Activated CD8-positive, alpha-beta memory T cell treated with anti-CD3 and anti-CD28 coated beads for 1 hour (primary cell): ENCODE measurements at places on chromosomes 4 and X.

DNA sequence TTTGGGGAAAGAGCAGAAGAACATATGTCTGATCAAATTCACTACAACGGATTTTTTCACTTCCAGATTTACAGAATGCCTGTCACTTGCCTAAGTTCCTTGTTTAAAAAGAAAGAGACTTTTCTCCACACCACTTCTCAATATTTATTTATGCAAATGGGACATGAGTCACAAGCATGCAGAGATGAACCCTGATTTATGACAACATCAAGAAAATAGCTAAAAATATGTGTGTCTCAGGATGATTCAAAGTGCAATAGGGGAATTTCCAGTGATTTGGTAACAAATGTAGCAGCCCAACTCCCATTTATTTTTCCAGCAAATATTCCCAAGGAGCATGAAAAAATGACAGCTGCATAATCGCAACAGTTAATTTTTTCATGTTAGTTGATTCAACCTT lies 180.4 kb upstream of the FAT1 start:
- DNase-seq: no peak

DNA sequence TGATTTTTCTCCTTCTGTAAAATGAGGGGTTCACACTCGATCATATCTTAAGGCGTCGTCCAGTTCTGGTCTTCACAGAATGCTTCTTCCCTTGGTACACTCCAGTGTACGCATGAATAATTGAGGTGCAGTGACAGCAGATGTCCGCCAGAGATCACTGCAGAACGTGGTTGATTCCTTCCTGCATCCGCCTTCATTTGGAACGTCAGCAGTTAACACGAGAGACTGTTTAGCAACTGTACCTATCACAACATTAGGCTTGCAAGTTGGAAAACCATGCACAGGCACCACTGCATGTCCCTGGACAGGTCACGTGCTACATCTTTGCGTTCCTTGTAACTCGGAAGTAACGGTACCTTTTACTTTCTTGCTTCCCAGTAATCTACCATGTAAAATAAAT lies 66.0 kb upstream of the GEMIN8 start:
- no peak for DNase-seq

GRCh38 chr4:154231806-154232478 lies 259.7 kb downstream of the DCHS2 start:
- DNase-seq: no peak

DNA sequence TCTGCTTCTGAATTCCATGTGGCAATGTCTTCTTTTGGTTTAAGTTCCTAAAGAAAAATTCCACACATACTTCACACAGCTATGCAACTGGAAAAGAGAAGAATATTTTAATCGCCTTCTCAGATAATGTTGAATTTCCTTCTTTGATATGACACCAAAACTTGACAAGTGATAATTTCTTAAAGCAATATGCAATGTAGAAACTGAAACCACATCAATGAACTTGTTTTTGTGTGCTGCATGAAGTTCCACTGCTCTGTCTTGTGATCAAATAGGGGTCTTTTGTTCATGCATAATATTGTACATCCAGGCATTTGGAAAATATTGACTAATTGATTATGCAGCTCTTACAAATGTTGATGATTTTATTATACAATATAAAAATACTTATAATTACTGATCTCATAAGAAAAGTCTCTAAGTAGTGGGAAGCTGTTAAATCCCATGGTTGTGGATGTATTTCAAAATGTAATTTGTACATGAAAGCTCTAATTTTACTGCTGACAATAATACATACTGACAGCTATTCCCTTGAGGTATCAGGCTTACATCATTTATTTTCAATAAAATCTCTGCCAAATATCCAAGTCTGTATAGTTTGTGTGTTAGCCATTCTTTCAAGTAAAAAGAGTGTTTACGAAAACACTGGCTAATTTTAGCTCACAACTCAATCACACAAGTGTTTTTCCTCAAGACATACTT lies 56.5 kb downstream of the AGA start:
- DNase-seq: no peak

- DNase-seq: no peak
Measured at GRCh38 chrX:135112096-135112729, 8.1 kb downstream of the ETDB start.

DNA sequence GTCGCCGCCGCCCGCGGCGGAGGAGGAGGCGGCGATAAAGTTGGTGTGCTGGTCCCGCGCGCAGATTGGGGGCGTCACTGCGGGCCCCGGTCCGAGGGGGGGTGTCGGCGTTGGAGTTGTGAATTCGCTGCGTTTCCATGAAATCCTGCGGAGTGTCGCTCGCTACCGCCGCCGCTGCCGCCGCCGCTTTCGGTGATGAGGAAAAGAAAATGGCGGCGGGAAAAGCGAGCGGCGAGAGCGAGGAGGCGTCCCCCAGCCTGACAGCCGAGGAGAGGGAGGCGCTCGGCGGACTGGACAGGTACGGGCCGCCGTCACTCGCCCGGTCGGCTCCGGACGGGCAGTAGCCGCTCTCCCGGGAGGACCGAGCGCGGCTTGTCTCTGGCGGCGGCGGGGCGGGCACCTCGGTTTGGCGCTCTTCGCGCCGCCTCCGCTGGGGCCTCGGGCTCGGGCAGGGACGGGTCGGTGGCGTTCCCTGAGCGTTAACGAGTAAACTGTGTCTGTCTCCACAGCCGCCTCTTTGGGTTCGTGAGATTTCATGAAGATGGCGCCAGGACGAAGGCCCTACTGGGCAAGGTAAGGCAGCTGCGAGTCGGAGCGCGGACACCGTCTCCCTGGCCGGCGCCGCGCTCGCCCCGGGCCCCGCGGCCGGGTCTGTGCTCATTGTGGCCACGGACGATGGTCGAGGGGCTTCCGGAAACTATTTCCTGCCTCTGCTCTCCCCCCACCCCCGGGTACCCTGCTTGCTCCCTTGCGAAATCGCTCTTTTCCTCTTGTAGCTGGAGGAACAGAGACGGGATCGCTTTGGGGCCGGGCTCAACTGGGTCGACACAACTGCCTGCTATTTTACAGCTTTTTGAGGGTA lies 658 bp downstream of the KDM6A start:
- DNase-seq: peak; percentile 23

DNA sequence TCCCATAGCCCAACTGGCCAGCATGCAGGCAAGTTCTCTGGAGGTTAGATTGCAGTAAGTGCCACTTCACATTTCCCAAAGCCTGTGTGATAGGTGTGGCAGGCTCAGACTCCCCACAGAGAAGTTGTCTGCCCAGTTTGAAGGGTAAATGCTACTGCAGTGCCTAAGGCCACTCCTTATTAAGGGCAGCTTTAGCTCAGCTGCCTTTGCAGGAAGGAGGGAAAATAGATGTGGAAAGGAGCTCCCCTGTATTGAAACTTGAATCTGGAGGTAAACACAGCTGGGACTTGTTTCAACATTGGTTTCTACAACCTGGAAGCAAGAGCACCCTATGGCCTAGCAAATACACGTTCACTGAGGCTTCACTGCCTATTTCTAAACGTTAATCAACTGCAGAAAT lies 22.4 kb downstream of the NEXMIF start:
- no peak for DNase-seq

DNA sequence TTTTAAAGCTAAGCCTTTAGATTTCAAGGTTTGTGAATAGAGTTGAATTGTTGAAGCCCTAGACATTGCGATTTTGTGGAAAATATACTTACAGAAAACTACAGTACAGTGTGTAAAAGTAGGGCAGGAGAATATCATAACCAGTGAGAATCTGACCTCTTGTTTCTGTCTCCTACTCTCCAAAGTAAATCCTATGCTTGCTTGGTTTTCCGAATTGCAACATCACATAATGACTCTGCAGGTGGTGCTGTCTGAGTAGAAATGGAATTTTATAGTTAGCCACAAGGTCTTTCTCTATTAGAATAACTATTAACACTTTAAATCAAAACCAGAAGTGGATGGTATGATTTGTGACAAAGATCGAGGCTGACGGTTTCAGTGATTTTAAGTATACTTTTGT lies 505.6 kb downstream of the RAPGEF2 start:
- DNase-seq: no peak

GRCh38 chr4:83558680-83559079 lies 22.8 kb downstream of the GPAT3 start:
- no peak for DNase-seq

DNA sequence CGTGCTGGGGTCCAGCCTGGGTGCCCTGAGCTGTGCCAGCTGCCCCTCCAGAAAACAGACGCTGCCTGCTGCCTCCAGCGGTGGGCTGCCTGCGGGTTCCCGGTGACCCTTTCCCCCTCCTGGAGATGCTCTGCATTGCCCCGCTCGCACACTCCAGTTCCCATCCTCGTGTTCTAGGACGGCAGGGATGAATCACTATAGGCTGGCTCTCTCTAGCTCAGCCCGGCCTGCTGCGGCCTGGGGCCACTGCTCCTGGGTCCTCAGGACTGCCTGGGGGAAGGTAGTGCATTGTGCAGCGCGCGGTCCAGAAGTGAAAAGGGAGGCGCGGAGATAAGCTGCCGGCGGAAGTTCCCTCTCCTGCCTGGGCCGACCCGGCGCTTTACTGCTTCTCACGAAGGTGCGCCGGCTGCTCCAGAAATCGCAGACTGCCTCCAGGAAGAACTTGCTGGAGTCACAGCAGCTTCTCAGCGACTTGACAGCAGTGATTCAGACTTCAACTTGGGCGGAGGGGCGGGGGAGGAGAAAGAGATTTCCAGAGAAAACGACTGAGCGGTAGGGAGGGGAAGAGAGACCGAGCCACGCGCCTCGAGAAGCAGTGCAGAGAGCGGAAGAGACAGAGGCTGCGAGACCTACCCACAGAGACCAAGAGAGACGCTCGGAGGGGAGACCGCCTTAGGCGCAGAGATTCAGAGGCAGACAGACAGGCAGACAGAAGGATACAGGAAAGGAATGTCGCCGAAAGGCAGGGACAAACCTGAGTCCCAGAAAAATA lies 6.7 kb upstream of the MSX1 start:
- DNase-seq: no peak

DNA sequence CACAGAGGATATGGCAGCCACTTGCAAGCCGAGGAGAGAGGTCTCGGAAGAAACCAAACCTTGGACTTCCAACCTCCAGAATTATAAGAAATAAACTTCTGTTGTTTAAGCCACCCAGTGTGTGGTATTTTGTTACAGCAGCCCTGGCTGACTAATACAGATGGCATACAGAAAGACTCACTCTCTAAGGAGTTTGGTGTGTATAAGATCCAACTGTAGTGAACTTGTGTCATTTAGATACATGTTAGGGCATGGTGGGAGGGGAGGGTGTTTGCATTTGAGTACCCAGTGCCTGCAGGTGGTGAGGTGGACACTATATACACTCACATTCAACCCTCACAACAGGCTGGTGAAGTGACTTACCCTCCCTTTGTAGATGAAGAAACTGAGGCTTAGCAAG lies 233.2 kb upstream of the KLF3 start:
- DNase-seq: no peak

GRCh38 chrX:118734909-118735308 lies 7.5 kb downstream of the IL13RA1 start:
- DNase-seq: no peak

- DNase-seq: no peak
Measured at GRCh38 chrX:136658151-136658550, 10.2 kb downstream of the CD40LG start.

GRCh38 chr4:36601864-36602495 lies 320.6 kb downstream of the DTHD1 start:
- DNase-seq: no peak

DNA sequence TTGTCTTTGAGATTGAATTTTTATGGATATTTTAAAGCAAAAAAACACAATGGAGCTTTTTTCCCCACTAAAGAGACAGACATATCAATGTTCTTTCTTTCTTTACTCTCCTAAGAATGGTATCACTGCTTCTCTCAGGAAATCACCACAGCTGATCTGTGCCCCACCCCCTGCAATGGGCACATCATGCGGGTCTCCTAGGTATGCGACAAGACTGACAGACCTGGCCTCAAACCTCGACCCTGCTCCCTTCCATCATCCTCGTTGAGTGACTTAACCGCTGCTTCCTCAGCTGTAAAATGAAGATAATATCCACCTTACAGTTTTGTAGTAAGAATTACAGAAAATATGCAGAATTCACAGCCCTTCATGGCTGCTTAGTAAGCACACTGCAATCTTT lies 58.3 kb downstream of the LEF1 start:
- DNase-seq: no peak

- no peak for DNase-seq
Measured at GRCh38 chrX:15465896-15466651, 27.1 kb downstream of the PIR start.

- no peak for DNase-seq
Measured at GRCh38 chrX:122546269-122546668, 637.8 kb upstream of the GRIA3 start.

GRCh38 chr4:154435895-154436294 lies 55.7 kb downstream of the DCHS2 start:
- DNase-seq: no peak

GRCh38 chr4:162852642-162853041 lies 314.0 kb downstream of the NAF1 start:
- DNase-seq: no peak

DNA sequence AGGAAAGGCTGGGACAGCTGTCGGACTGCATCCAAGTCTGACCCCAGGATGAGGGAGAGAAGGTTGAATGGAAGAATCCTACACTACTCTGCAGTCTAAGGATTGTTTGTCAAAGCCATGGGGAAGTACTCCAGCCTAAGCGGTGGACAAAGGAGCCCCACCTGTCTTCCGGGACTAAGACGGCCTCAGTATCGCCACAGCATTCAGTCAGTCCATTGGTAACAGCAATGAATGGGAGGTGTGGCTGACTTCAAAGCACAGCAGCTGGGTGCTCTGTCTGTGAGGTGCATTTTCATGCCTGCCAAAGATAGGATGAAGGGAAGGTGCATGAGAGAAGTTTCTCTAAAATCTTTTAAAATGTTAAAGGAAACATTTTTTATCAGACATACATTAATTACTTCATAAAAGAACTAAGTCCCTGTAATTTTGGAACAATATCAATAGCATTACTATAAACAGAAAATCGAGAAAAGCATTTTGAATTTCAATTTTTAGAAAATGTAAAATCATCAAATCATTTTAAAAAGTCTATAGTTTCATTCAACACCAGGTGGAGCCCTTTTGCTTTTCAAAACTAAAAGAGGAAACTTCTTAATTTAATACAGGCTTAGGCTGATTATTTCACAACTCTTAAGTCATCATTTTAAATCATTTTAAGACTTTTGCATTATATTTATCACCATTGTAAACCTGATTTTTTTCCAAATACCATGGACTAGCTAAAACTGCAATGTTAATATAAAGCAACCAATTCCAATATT lies 27.6 kb upstream of the INTU start:
- DNase-seq: no peak

DNA sequence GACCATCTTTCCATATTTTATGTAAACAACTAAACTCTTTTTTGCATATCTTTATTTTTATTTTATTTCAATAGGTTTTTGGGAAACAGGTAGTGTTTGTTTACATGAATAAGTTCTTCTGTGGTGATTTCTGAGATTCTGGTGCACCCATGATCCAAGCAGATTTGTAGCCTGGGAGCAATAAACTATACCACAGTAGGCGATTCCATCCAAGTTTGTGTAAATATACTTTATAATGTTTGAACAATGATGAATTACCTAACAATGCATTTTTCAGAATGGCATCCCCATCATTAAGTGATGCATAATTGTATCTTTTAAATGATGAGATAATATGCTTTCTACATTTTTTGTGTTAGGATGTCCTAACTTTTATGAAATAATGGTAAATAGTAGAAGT lies 39.2 kb upstream of the CYSLTR1 start:
- no peak for DNase-seq

- DNase-seq: no peak
Measured at GRCh38 chr4:122824616-122825015, 2.0 kb upstream of the FGF2 start.
